NCI-H2171 (cell line): ENCODE measurements at places on chromosomes 4 and X.

GRCh38 chr4:69896530-69897116 lies 34.2 kb upstream of the CSN1S1 start:
- no peak for DNase-seq

GRCh38 chr4:4558881-4559280 lies 17.0 kb upstream of the STX18 start:
- DNase-seq = no peak

DNA sequence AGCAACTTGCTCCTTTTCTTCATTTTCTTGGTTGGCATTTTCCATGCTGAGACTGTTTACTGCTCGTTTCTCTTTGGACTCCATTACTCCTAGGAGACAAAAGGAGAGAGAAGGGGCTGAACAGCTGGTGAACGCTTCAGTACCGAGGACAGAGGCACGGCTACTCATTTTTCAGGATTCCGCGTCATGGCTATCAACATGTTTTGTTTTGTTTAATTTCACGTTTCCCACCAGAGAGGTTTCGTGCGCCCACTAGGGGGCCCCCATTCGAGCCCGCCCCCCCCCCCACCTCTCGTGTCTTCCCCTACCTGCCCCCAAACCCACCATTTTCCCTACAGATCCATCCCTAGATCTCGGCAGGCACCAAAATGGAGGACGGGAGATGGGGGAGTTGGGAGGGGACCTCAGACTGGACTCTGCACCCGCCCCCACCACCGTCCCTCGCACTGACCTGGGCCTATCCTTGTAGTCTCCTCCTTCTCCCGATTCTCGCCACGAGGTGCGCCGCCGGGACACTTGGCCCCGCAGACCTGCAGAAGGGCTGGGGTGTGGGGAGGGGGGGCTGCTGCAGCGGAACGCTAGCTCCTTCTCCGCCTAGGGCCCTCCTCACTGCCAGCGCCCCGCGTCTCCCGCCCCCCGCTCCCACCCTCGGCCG lies 653 bp downstream of the BEX1 start:
- DNase-seq = peak; percentile 37

DNA sequence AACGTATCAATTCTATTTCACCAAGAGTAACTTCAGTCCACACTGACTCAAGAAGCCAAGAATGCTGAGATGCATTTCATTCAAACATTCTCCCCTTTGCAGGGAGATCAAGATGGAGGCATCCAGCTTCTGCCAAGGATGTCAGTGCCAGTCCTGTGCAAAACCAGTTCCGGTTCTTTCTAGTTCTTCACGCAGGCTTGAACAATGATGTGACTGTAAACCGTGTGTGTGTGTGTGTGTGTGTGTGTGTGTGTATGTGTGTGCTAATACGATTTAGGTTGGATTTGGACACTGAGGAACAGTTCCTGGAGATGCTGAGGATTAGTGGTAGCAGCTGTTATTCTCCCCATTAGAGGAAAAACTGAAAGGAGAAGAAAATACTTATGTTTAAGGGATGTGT lies at the start of gene REELD1:
Gene REELD1 (plus strand): TSS at position 301 of the 400 bp plus-strand sequence. CDS start 2,415 bp downstream, outside the sequence.
- DNase-seq = no peak

DNA sequence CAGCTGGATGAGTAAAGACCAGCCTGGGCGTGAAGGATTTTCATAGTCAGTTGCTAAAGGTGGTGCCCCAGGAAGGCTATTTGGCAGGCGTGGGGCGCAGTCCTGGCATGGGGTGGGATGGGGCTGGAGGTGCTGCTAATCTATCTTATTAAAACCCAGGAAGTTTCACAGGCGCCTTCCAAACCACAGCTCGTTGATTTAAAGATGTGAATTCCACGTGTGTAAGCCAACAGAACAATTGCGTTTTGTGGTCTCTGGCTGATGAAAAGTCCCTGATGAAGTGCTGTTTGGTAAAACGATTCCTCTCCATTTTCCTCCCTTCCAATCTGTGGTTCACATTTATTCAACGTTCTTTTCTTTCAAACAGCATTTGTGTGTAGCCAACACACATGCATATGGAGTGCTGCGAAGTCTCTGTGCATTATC lies 105.0 kb downstream of the TBL1X start:
- no peak for DNase-seq

- DNase-seq = peak; percentile 10
Observed at GRCh38 chrX:10310511-10310910, 153.7 kb downstream of the CLCN4 start.

DNA sequence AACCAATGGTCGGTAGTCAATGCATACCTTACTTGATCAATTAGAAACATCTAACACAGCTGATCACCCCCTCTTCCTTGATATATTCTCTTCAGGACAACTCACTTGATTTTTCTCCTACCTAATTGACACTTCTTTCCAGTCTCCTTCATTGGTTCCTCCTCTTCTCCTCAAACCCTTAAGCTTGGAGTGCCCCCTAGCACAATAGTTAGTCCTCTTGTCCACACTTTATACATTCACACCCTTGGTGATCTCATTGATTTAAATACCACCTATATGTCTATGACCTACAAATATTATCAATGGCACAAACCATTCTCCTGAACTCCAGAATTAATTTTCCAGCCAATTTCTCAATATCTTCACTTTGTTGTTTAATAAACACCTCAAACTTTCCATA lies 724.0 kb downstream of the ADGRL3 start:
- no peak for DNase-seq

GRCh38 chr4:119693126-119693525 lies 64.5 kb upstream of the PDE5A start:
- no peak for DNase-seq

DNA sequence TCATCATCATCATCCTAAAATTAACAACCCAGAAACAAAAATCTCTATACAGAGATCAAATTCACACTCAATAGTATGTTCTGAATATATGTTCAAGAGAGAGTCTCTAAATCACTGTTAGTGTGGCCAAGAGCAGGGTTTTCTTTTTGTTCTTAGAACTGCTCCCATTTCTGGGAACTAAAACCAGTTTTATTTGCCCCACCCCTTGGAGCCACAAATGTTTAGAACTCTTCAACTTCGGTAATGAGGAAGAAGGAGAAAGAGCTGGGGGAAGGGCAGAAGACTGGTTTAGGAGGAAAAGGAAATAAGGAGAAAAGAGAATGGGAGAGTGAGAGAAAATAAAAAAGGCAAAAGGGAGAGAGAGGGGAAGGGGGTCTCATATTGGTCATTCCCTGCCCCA lies 32.3 kb downstream of the CYBB start:
- DNase-seq = no peak

DNA sequence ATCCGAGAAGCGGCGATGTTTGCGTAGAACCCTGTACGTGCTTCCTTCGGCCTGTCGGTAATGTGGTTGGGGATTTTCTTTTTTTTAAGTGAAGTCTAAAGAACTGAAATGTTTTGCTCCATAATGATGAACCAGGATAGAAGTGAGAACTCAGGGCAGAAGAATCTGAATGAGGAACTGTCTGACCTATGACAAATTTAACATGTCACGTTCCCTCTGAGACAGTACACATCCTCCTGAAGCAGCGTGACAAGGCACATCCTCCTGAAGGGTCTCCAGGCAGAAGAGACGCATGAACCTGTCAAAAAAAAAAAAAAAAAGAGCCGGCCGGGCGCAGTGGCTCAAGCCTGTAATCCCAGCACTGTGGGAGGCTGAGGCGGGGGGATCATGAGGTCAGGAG lies 6.2 kb downstream of the CSF2RA start:
- no peak for DNase-seq

DNA sequence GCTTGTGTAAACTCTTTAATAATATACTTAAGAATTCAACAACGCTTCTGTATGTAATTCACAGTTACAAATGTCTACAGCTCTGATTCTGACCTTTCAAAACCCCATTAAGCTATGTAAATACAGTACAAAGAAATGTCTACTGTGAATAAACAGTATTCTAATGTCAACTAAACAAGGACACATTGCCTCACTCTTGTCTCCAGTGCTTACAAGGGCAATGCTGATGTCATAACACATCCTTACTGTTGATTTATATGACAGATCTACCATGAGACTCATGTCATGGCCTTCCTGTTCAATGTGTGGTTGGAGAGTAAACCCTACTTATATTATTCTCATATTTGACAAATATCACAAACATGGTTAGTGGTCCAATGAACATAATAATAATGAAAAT lies 256.1 kb upstream of the ADGRL3 start:
- DNase-seq = no peak

DNA sequence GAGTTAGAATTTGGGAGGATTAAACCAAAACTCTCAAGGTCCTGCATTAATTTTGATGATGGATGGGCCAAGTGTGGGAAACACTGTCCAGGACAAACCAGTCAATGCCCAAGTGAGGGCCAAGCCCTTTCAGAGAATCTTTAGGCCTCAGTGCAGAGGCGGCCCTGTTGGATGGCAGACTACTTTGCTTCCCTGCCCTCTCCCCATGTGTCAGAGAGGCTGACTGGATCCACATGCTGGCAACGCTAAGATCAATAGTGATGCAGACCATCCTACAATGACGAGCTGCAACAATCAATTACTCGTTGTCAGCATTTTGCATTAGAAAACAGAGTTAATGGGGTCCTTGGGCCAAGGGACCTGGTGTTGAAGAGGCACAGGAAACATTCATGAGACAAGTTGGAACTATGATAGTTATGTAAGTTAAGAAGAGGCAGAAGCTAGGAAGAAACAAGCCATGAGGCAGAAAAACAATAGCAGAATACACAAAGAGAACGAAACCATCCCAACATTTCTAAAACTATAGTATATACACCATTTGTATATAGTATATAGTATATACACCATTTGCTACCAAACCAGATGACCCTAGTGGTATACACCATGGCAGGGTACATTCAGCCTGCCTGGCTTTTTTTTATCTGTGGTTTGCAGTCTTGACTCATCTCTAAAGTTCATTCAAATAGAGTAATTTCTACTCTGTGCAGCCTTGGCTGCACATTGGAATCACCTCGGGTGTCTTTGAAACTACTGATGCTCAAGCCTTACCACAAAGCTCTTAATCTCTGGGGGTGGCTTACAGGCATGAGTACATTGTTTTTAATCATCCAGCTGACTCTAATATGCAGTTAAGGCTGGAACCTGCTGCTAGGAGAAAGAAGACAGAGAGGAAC lies 147.7 kb upstream of the GYPA start:
- DNase-seq = no peak

DNA sequence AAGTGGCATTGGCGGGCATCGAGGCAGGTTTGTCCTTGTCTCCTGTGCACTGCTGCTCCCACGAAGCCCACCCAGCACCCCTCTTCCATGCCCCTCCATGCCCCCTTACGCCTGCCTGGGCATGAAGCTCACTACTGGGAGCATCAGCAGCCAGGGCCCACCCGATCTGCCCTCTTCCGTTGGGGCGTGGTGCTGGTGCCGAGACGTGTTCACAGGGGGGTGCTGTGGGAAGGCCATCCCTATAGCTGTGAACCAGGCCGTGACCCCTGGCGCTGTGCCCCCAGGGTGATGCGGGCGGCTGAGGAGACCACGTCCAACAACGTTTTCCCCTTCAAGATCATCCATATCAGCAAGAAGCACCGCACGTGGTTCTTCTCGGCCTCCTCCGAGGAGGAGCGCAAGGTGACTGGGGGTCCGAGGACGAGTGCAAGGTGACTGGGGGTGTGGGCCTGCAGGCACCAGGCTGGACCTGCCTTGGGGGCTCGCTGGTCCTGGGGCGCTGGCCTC lies 19.3 kb upstream of the ADD1 start:
- DNase-seq = no peak

GRCh38 chr4:164813554-164813953 lies 59.6 kb downstream of the SMIM31 start:
- no peak for DNase-seq

DNA sequence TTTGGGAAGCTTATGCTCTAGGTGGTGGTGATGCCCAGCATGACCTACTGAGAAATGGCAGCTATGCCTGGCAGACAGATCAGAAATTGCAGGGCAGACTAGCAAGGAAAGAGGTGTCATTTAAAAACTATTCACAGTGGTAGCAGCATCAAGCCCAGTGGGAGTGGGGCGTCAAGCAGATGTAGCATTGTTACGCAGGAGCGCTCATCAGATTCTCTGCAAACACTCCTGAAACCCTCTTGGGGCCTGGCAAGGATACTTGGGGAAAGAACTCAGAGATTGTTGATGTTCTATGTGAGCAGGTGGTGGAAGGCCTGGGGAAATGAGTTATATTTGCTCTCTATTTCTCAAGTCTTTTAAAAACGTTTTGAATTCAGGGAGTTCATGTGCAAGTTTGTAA lies 437.6 kb downstream of the RAPGEF2 start:
- DNase-seq = no peak

GRCh38 chr4:151997461-151997860 lies 236.7 kb upstream of the GATB start:
- DNase-seq = no peak

DNA sequence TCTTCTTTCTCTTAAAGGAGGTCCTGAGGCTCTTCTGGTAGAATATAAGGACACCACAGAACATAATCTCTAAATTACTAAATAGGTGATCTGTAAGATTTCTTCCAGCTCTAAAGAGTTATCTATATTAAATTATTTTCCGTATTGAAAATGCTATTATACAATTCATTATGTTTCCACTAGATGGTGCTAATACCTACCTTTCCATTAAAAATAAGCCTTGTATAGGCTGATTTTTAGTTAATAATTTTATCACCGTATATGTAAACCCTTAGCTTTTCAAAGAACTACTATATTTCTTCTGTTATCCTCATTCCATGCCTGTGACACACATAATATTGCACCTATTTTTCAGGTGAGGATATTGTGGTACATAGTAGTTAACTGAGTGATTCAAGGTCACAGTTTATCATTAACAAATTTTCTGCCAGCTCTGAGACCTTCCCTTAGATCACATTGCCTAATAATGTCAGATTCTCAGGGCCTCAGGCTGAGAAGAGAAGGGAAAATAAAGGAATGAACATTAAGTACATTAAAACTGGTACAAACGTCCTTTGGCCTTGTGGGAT lies 138.8 kb downstream of the TEX11 start:
- no peak for DNase-seq

DNA sequence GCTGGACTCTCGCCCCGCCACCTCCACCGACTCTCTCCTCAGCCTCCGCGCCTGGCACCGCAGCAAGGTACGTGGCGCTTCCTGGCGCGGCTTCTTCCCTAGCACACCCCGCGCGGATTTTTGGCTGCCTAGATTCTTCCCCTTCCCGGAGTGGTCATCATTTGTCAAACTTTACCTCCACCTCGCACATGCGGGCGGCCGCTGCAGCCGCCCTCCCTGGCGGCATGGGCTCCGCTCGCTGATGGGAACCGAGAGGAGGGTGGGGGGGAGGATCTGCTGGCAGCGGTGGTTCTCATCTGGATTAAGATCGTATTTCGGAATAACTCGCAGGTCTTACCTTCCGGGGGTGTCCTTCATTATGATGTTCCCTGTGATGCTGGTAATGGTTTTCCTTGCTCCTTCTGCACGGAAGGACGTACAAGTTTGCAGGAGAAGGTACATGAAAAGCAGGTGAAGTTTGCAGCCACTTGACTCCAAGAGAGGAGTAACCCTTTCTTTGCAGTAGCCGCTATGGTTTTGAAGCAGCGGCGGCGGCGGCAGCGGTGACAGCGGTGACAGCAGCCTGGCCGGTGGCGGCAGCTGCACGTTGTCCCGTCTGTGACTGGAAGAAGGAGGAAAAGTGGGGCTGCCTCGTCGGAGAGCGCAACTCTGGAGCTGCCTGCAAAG lies 2183.9 kb upstream of the TENM3 start:
- DNase-seq = no peak
